A549 treated with Hydrocortisone at 1 μM for 4 hours (cell line): ENCODE measurements at places on chromosomes 6 and 20. TPM values are rescaled to one million over a fixed set of nuclear protein-coding genes. Genes with fewer than 3 reads are reported as not detected.

The EDN3 gene
- total RNA-seq, result 2.9 to 3.5 TPM (median 3.1 TPM) in 5 replicates

The KIF6 gene
- 0.07 to 0.22 TPM (median 0.17 TPM) in 5 replicates for total RNA-seq

The SLC16A10 gene
- total RNA-seq, result 0.29 to 0.70 TPM (median 0.53 TPM) in 5 replicates

The ULBP2 gene
- 3.2 to 4.0 TPM (median 3.6 TPM) in 5 replicates for total RNA-seq

The GSTA2 gene
- 0.10 TPM in 1 of 5 replicates, not detected in the others for total RNA-seq

The AKAP12 gene
- 117 to 218 TPM (median 159 TPM) in 5 replicates for total RNA-seq

The RPN2 gene
- 252 to 269 TPM (median 262 TPM) in 5 replicates for total RNA-seq

The CEP85L gene
- total RNA-seq, result 1.1 to 1.8 TPM (median 1.4 TPM) in 5 replicates

The ULBP3 gene
- total RNA-seq, result 2.5 to 4.9 TPM (median 3.4 TPM) in 5 replicates

The JARID2 gene
- 9.4 to 13.5 TPM (median 11.5 TPM) in 5 replicates for total RNA-seq

The GMPR gene
- total RNA-seq, result 4.3 to 6.5 TPM (median 5.6 TPM) in 5 replicates

The HLA-DOB gene
- total RNA-seq, result 0.10 to 0.21 TPM (median 0.15 TPM) in 5 replicates
